ENCODE measurements at places on chromosomes 12 and 14.

DNA sequence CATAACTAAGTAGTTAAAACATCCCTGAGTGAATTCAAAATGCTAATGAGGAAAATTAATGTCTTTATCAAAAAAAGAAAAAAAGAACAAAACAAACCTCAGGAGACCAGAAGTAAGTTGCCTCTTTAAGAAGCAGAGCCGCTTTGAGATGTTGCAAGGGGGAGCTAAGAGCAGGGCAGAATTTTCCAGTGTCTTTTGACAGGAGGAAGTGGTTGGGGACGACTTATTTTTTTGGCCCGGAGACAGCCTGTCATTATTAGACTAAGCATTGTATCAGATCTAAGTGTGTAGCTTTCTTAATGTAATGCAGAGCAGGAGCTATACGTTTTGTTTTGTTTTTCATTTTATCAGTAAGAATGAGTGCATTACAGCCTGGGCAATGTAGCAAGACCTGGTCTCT, 206.6 kb downstream of the CACNA1C start:
- DNase-seq, result no peak

DNA sequence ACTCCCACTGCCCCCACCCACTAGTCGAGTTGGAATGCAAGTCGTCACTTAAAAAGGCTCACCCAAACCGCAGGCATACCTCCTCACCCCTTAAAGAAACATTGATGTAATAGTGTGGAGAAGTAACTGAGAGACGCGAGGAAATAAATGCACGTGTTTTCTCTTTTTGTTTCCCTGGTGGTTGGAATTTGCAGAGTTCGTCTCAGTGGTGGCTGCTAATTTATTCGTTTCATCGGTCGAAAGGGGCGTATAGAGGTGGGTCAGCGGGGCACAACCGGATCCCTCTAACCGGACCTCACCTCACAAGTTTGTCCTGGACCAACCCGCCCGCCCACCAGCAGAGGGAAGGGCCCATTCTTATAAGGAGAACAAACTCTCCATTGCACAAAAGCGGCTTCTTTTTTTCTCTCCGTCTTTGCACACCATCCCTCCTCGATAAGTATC, 5.0 kb upstream of the NPAS3 start:
- no peak for DNase-seq

DNA sequence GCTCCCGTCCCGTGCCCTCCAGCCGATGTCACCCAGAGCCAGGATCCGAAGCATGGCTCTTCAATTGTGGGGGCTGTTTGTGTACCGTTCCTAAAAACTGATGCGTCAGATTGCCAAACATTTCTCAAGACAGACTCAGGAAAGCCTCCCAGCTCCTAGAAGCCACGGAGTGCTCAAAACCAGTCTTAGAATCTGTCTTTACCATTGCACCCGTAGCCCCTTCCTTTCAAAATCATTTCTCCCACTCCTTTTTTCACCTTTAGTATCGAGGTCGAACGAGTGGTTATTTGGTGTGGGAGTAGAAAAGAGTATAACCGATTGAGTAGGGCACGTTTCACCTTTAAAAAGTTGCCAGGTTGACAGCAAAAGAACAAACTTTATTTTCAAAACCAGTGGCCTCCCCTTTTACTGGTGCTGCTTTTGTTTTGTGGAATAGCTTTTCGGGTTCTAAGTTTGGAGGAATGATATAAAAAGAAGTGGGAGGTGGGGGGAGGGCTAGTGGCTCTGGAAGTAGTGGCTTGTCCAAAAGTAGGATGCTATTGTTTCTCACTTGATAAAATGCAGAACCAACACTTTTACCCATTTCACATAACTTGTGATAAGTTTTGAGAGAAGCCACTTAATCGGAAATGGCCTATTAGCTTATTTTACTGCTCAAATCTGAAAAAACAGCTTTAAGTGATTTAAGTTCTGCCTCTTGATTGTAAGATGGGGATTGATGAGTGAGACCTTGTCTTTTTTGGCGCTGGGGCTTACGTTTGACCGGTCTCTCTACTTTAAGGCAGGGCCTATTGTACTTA, 803 bp downstream of the STK38L start:
- no peak for DNase-seq

GRCh38 chr12:46546634-46547273, 174.2 kb upstream of the SLC38A2 start:
- DNase-seq, result no peak

DNA sequence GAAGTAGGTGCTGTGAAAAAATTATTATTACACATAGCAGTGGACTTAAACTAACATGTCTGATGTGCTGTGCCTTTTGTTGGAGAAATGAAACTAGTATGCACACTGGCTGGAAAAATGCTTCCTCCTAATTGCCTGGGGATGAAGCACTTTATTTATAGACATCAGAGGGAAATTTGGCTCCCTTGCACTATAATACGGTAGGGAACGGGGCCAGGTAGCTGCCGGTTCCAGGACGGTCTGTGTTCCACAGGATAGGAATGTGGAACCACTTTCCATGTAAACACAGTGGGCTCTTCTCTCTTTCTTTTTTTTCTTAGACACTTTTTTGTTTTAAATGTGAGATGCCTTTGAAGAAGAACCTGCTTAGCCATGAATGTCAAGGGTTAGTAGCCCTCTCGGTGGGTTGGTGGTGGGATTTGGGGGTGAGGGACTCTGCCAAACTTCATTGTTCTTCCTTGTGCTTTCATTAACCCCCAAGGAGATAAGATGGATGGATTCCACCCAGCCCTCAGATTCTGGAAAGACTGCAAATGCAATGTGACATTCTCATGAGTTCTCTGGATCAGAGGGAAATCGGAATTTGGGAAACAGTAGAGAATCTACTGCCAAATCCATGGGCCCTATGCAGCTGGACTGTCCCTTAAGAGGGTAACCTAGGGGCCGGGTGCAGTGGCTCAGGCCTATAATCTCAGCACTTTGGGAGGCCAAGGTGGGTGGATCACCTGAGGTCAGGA, 58.0 kb upstream of the GSC start:
- DNase-seq, result no peak

DNA sequence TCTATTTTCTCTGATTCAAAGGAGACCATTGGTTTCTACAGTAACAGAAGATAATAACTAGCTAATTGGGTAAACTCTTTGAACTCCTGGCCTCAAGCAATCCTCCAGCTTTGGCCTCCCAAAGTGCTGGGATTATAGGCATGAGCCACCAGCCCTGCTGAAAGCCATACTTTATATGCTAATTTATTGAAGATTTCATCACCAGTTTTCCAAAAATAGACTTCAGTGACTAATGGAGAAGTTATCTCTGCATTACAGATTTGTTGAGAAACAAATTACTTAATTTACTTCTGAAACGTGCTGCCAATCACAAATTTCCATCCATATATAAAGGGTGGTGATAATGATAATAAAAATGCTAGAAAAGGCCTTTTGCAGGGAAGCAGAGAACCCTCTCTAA, 1758.1 kb upstream of the SEL1L start:
- no peak for DNase-seq

DNA sequence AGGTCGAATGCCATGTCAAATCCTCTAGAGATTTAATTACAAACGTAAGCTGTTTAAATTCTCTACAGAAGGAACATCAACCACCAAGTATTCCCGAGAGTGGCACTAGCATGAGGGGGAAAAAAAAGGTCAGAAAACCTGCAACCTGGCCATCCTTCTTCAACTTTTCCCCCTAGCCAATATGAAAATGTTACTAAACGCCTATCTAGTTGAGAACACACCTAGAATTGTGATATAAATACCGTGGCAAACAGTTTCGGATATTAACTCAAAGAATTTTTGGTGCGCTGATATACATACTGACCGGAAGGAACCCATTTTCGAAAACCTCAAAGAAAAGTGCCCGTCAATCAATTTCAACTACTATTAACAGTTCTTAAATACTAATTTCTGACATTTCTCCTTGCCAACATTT, 1.8 kb downstream of the HNRNPC start:
- DNase-seq, result no peak

DNA sequence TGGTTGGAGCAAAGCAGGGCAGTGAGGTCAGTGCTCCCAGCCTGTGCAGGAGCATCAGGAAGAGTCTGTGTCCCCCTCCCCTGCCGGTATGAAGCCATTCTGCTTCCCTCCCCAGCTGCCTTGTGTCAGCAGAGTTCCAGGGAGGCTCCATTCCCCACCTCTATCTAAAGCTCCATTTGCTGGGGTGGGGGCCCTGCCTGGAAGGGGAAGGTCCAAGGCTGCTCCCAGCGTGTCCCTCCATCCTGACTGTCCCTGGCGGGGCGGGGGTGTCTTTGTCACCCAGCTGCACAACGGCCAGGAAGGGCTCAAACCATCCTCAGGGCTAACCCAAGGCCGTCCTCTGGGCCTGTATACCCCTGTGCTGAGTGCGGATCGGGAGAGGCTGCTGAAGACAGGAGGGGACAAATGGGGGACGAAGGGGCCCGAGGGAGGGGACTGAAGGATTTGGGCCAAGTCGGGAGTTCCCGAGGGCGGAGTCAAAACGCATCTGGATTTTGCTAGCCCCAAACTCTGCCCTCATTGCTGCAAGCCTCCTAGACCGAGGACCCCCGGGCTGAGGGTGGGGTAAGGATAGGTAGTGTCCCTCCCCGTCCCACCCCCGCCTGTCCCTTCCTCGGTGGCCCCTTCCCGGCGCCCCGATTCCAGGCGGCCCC, 748 bp upstream of the ACVRL1 start:
- peak; percentile 30 for DNase-seq

- no peak for DNase-seq
These were observed 29.8 kb downstream of the TESPA1 start for GRCh38 chr12:54954801-54955200.

GRCh38 chr12:52817003-52817698, 3.2 kb upstream of the KRT4 start:
- no peak for DNase-seq

DNA sequence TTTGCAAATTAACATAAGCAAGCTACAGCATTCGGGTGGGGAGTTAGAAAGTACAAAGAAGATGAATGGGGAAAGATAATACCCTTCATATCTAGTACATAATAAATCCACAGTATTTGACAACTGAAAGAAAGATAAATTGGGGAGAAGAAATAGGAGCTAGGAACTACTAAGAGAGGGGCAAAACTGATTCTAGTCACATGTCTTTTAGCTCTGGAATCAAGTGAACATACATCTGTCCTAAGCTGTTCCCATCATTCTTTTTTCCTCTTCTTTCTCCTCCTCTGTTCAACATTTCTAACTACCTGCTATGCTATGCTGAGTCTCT, 15.3 kb upstream of the APOF start:
- DNase-seq, result no peak

DNA sequence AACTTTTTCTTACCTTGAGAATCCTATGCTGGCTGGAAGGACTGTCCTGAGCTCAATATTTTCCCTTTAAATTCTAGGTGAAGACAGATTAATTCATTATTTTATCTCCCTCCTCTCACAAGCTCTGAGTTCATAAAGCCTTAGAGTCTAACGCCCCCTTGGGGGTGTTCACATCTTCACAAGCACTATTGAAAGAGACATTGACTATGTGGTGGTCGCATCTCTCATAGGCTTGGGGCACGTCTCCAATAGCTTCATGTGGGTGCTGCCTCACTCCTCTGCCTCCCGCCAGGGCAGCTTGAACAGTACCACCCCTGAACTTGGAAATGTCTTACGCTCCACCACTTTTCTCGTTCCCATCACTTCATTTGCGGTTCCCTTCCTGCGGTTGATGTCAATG, 106.2 kb downstream of the UNC79 start:
- peak; percentile 28 for DNase-seq

DNA sequence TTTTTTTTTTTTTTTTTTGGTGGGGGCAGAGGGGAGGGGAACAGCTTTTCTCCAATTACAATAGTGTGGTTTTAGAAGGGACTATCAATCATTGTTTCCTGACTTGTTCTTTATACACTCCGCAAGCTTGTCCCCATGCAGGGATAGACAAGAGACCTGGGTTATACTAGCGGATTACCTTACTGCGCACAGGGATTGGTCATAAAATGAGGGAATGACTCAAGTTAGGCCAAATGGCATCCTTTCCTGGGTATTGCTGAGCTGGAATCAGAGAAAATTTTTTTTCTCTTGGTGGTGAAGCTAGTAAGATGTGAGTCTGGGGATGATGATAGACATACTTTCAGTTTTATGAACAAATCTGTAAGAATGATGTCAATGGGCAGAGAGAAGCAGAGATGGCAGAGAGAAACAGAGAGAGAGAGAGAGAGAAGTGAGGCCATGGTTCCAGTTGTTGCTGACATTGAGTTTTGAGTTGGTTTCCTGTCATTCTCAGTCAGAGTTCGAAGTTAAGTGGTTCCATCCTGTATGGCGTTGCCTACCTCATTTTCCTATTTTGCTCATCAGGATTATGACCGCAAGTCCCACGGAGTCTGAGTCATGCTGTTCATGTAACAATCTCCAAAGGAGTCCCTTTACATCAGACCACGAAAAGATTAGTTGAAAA, 59.1 kb upstream of the OTOGL start:
- DNase-seq, result no peak

- DNase-seq, result no peak
These were observed 4.7 kb downstream of the LRP1-AS start for GRCh38 chr12:57142727-57143126.

- DNase-seq, result peak; percentile 84
These were observed 63.2 kb downstream of the TSPAN11 start for GRCh38 chr12:30989754-30990153.

DNA sequence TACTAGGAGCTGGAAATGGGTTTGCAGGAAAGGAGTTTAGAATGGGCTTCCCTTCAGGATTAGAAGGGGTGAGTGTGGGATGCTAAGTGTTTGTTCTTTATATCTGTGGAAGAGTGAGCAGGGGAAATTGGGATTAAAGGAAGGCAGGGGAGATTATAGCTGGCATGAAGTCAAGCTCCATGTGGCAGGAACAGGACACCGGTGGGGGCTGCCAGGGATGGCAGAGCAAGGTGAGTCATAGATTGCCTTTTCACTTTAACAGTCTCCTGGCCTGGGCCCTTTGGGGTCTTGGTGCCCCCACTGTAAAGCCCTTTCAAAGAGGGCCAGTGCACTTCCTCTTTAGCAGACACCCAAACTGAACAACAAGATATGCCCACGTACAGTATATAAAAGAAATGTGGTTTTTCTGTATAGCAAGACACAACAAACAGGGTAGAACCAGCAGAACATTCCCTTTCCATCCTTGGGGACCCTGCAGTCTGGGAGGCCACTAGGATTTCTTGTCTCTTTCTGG, 23.1 kb upstream of the FBXO21 start:
- DNase-seq, result no peak

- no peak for DNase-seq
These were observed 120.0 kb upstream of the MDM1 start for GRCh38 chr12:68452078-68452715.

GRCh38 chr12:54701940-54702592, 53.9 kb upstream of the DCD start:
- peak; percentile 58 for DNase-seq

GRCh38 chr12:53514628-53515290, 7.5 kb upstream of the NPFF start:
- DNase-seq, result no peak
